ENCODE measurements at places on chromosomes 5 and 9. TPM values are rescaled to one million over a fixed set of nuclear protein-coding genes. Genes with fewer than 3 reads are reported as not detected.
A peak's percentile ranks its signal among the peaks of the same experiment; 100 is the strongest.

- H3K4me3 ChIP-seq: no peak overlapping the region
- no peaks in the 10 kb centered on the region for H3K36me3 ChIP-seq
- H3K4me1 ChIP-seq: no peaks in the 10 kb centered on the region
- H3K27ac ChIP-seq: no peak overlapping the region
Observed at GRCh38 chr5:33489481-33490067, 48.8 kb downstream of the TARS1 start.

The F2RL2 gene
- total RNA-seq: not detected

- H3K27me3 ChIP-seq: no peaks in the 10 kb centered on the region
- no peak overlapping the region for H3K27ac ChIP-seq
- no peaks in the 10 kb centered on the region for H3K36me3 ChIP-seq
Observed at GRCh38 chr5:40690267-40690666, 10.6 kb downstream of the PTGER4 start.

GRCh38 chr5:107670087-107670931, 428 bp downstream of the EFNA5 start:
- H3K4me3 ChIP-seq: peak overlapping the region; percentile 39
- H3K27me3 ChIP-seq: no peaks in the 10 kb centered on the region
- DNase-seq: no peak
- H3K27ac ChIP-seq: peak overlapping the region; percentile 91
- no peaks in the 10 kb centered on the region for H3K36me3 ChIP-seq
- H3K4me1 ChIP-seq: peaks cover 28% of the 10 kb centered on the region

The GMCL2 gene
- total RNA-seq: not detected

DNA sequence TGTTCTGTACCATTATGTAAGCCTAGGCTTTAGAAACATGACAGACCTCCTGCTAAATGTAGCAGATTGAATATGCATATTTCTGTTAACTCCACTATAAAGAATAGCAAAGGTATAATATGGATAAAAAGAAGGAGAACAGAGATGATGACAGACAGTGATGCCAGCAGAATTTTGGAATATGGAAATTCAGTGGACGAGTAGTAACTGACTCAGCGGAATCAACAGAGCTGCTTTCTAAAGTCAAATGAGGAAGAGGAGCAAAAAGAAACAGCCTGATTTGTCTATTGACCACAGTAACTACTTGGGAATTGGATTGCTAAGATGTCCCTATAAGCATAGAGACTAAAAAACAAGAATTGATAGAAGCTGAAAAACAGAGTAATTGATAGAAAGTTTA, 8.0 kb downstream of the GPR21 start:
- H3K27ac ChIP-seq: no peak overlapping the region
- no peak overlapping the region for H3K4me3 ChIP-seq
- DNase-seq: no peak
- no peaks in the 10 kb centered on the region for H3K4me1 ChIP-seq

DNA sequence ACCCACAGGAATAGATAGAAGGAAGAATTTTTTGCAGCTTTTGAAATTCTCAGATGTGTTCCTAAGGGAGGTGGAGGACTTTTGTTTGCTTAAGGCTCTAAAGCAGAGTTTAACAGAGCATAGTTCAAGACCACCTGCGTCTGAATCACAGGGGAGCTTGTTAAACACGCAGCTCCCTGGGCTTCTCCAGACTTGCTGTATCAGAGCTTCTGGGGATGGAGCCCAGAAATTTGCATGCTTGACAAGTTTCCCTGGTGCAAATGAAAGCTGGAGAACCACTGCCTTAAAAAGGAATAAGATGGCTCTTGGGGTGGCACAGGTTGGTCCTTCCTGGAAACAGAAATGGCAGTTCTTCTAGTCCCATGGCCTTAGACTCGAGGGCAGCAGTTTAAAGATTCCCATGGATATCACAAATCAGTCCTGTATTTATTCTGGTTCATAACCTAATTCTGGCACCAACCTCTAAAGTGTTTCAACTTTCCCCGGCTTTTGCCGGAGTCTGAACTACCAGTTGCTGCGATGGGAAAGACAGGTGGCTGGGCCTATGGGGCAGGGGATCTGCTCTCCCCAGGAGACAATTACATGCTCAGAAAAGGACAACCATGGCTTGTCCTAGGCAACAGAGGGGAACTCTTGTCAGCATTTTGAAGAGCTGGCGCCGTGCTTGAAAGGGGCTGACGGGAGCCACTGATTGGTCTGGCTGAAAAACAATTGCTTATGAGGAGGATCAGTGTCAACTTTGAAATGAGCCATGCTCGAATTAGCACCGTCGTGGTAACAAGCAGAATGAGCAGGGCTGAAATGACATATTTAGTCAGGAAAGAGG, 599.6 kb downstream of the CCDC171 start:
- H3K4me1 ChIP-seq: peaks cover 3% of the 10 kb centered on the region
- DNase-seq: no peak
- H3K27ac ChIP-seq: no peak overlapping the region
- no peak overlapping the region for H3K4me3 ChIP-seq

DNA sequence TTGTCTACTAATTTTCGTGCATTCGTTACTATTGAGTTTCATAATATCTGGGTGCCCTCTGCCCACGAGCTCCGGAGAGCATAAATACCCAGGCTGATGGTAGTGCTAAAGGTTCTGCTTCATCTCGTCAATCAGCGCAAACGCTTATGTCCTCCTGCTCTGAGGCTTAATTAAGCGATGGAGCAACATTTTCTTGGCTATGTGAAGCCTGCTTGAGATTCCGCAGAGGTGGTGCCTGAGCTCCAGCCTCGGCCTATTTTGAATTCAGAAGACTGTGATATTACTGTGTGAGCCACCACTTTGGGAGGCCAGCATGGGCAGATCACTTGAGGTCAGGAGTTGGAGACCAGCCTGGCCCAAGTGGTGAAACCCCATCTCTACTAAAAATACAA, 44.8 kb downstream of the ANXA2R start:
- peaks cover 6% of the 10 kb centered on the region for H3K4me1 ChIP-seq
- H3K4me3 ChIP-seq: peak overlapping the region; percentile 59
- H3K36me3 ChIP-seq: no peaks in the 10 kb centered on the region
- H3K27me3 ChIP-seq: no peaks in the 10 kb centered on the region

DNA sequence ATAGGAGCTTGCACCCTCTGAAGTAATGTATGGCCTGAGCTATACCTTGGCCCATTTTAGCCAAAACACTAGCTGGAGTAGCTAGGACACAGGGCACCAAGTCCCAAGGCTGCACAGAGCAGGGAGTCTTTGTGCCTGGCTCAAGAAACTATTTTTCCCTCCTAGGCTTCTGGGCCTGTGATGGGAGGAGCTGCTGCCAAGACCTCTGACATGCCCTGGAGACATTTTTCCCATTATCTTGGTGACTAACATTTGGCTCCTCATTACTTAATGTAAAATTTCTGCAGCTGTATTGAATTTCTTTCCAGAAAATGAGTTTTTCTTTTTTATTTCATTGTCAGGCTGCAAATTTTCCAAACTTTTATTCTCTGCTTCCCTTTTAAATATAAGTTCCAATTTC, 1099.2 kb downstream of the CDH18 start:
- no peaks in the 10 kb centered on the region for H3K4me1 ChIP-seq
- H3K4me3 ChIP-seq: no peak overlapping the region
- no peaks in the 10 kb centered on the region for H3K27me3 ChIP-seq
- no peak overlapping the region for H3K27ac ChIP-seq

GRCh38 chr9:95852059-95853032, 23.1 kb upstream of the ERCC6L2 start:
- H3K36me3 ChIP-seq: no peaks in the 10 kb centered on the region
- no peak overlapping the region for H3K4me3 ChIP-seq
- H3K27ac ChIP-seq: no peak overlapping the region
- H3K27me3 ChIP-seq: no peaks in the 10 kb centered on the region
- no peaks in the 10 kb centered on the region for H3K4me1 ChIP-seq

The TLR4 gene
- total RNA-seq: 9.3 TPM

The CCL21 gene
- 174 TPM for total RNA-seq

DNA sequence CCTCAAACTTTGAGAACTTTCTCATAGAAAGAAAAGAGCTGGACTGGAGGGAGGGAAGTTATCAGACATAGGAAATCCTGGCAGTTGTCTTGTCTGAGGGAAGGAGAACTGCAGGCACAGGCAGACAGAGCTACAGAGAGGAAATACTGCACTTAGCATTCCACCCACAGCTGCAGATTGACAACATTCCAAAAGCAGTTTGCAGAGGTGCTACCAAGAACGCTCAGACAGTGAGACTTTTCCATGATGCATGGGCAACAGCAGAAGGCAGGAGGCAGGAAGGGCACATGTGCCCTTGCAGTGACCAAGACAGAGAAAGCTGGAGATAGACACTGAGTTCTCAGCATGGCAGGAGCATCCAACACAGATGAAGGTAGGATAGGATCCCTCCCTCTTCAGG, 327.5 kb upstream of the ZNF462 start:
- no peak overlapping the region for H3K4me3 ChIP-seq
- no peaks in the 10 kb centered on the region for H3K4me1 ChIP-seq
- H3K27me3 ChIP-seq: no peaks in the 10 kb centered on the region
- no peak for DNase-seq

The ZNF782 gene
- total RNA-seq: 16.9 TPM

GRCh38 chr5:120240706-120241105, 223.4 kb upstream of the PRR16 start:
- no peak for DNase-seq
- no peak overlapping the region for H3K4me3 ChIP-seq
- no peak overlapping the region for H3K27ac ChIP-seq
- no peaks in the 10 kb centered on the region for H3K27me3 ChIP-seq
- H3K4me1 ChIP-seq: no peaks in the 10 kb centered on the region

DNA sequence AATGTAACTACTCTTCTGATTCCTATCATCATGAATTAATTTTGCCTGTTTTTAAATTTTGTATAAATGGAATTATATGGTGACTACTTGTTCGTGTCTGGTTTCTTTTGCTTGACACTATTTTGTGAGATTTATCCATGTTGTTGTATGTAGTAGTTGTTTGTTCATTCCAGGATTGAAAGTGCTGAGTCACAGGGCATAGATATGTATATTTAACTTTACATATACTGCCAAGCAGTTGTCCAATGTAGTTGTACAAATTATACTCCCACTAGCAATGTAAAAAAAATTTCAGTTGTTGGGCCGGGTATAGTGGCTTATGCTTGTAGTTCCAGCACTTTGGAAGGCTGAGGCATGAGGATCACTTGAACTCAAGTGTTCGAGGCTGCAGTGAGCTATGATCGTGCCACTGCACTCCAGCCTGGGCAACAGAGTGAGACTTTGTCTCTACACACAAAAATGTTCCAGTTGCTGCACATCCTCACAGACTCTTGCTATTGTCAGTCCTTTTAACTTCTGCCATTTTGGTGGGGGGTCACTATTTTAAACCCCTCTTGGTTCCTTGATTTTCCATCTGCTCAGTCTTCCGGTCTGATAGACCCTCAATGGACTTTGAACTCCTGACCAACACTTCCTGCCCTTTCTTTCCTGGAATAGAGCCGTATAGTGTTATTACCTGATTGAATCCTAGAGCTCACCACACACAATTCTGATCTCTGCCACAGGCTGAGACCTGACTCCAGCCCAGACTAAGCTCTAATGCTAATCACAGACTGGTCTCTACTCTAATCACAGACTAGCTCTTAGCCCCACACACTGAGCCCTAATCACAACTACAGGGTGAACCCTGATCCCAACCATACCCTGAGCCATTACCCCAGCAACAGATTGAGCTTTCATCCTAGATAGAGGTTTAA, 69.3 kb upstream of the MELK start:
- no peak for DNase-seq
- no peaks in the 10 kb centered on the region for H3K27me3 ChIP-seq
- H3K4me3 ChIP-seq: no peak overlapping the region
- H3K27ac ChIP-seq: no peak overlapping the region
- no peaks in the 10 kb centered on the region for H3K4me1 ChIP-seq

The SH3GL2 gene
- not detected for total RNA-seq

Measured in vagina (tissue), 2 donors.